C1 segment of cervical spinal cord (tissue), 14 donors: ENCODE measurements at places on chromosomes 3 and 15.

DNA sequence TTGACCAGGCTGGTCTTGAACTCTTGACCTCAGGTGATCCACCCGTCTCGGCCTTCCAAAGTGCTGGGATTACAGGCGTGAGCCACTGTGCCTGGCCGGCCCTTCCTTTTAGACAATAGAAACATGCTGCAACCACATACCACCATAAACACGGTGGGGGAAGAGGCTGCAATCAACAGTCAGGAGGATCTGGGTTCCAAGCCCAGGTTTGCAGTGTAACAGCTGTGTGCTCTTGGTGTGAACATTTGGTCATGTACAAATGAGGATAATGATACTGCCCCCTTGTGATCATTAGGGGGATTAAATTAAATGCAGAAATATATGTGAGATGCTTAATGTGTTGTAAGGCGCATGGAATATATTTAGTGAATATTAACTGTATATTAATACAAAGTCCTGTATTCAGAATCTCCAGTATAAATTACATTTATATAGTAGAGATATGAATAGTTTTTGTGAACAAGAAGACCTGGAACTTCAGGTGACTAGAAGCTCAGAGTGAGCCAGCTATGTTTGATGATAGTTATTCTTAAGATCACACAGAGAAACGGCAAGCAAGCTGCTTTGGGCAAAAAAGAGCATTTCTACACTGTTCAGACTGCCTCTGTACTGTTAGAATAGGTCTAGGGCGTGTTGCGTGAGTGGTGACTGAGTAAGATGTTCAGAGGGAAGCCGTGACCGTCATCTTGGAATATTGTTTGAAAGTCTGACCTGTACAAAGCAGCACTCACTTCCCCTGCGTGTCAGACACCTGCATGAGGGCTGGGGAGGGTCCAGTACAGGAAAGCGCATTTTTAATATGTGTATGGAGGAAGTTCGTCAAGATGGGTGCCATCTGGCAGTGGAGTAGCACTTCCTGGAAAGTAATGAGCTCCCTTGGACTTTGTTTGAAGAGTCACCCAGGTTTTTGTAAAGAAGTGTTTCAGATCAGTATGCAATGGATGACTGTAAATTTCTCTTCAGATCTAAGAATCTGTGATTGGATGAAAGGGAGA lies 125.8 kb downstream of the PGPEP1L start:
- DNase-seq = no peak

DNA sequence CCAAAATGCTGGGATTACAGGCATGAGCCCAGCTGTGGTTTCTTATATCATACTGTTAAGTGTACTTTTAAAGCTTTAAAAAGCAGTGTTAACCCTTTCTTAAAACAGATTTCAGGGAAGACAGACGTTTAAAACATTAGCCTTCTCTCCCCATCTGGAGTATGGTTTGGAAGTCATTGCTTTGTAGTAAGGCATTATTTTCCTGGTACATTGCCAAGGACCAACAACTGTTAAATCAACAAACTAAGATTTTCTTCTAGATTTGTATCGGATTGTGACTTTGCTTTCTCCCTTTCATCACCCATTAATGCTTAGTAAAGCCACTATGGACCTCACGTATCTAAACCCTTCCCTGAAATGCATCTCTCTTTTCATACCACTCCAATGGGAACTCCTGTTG lies 50.5 kb downstream of the UBE2E1 start:
- no peak for DNase-seq

DNA sequence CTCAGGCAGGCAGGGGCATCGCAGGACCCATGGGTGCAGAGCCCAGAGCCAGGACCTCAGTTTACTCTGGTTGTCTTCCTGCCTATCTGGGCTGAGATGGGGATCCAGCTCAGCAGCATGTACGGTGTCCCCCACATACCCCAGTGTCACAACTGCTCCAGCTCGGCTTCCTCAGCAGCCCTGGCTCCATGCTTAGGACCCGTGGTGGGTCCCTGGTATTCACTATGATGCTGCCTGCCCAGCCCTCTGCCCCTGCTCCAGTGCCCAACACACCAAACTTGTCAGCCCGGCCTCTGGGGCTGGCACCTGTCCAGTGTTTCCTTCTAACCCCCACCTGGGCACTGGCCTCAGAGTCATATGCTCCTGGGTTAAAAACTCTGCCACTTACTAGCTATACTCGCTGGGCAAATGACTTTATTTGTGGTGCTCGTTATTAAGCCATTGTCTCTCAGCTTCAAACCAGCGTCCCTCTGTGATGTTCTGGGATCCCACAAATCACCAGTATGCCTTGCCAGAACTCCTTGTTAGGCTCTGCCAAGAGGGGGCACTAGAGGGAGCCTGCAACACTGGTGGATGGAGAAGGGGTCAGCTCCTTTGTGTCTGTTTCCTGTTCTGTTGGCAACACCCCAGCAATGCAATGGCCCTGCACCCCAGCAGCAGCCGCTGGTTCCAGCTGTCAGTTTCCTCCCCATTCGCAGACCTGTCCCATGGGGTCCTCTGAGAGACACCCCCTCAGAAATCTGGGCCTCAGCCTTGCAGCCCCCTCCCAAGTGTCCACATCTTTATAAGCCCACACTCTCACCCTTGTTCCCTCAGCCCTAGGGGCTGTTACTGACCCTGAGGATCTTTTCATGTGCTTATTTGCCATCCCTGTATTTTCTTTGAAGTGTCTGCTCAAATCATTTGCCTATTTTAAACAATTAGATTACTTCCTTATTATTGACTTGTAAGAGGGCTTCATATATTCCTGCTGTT lies 24.1 kb upstream of the MRPS22 start:
- DNase-seq = no peak

- no peak for DNase-seq
These were observed 163.1 kb downstream of the TUSC7 start for GRCh38 chr3:116872688-116873087.

- DNase-seq = peak; percentile 13
These were observed 14.5 kb downstream of the RLBP1 start for GRCh38 chr15:89206908-89207331.

GRCh38 chr15:82133251-82133650 lies 87.4 kb upstream of the MEX3B start:
- no peak for DNase-seq

DNA sequence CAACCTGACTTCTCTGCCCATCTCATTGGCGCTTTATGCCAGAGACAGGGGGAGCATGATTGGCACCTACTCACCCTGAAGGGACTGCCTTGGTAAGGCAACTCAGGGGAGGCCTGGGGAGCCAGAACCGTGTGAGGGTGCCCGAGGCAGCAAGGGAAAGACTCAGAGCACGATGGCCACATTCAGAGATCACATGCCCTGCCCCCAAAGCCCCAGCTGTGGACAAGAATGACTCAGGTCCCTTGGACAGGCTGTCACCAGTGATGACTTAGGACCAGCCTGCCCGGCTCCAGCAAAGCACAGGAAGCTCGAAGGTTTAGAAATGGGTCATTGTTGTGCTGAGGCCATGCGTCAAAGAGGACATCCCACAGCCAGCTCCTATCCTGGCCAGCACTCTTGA lies 49.1 kb upstream of the LIMD1 start:
- DNase-seq = peak; percentile 69

GRCh38 chr3:10974131-10974530 lies 18.4 kb upstream of the SLC6A1 start:
- no peak for DNase-seq

DNA sequence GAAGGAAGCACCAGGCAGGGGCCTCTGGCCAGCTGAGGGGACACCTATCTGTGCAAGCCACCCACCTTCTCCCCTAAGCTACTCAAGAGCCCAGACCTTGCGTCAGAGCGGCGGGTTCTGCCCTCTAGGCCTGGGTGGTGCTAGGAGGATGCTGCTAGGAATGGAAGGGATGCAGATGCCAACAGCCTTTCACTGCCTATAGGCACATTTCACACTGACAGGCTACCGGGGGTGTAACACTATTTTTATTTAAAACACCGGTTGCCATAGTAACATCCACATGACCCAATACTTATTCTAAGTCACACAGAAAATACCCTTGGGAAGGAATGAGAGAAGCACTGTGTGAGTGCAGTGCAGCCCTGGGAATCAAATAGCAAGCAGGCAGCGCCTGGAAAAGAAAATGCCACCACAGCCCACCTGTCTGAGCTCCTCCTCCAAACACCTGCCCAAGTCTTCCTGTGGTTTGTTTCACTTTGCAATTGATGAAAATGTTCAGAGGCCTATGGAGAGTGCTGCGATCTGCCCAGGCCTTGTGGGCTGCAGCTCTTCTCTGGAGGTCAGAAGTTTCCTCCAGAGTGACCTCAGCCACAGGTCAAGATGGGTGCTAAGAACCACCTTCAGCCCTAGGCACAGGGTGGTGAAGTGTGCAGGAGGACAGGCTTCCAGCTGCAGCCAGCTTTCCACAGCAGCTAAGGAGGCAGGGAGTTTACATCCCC lies 113.5 kb upstream of the TOPAZ1 start:
- DNase-seq = no peak
